ENCODE measurements at places on chromosomes 5 and 9. TPM values are rescaled to one million over a fixed set of nuclear protein-coding genes. Genes with fewer than 3 reads are reported as not detected.

Gene PLAC8L1
- 0.75 TPM for polyA plus RNA-seq

Gene SHISAL2B
- polyA plus RNA-seq, result not detected

Gene TMC1
- polyA plus RNA-seq, result 1.3 TPM

Gene DBH
- polyA plus RNA-seq, result 1.4 TPM

Gene MARCOL
- polyA plus RNA-seq, result not detected

Gene MED27
- polyA plus RNA-seq, result 20.9 TPM

- DNase-seq, result no peak
Observed at GRCh38 chr9:23926368-23926767, 100.3 kb upstream of the ELAVL2 start.

GRCh38 chr5:154972476-154973080, 31.7 kb downstream of the MRPL22 start:
- DNase-seq, result no peak

GRCh38 chr9:134957945-134958227, 40.2 kb upstream of the FCN1 start:
- no peak for DNase-seq

DNA sequence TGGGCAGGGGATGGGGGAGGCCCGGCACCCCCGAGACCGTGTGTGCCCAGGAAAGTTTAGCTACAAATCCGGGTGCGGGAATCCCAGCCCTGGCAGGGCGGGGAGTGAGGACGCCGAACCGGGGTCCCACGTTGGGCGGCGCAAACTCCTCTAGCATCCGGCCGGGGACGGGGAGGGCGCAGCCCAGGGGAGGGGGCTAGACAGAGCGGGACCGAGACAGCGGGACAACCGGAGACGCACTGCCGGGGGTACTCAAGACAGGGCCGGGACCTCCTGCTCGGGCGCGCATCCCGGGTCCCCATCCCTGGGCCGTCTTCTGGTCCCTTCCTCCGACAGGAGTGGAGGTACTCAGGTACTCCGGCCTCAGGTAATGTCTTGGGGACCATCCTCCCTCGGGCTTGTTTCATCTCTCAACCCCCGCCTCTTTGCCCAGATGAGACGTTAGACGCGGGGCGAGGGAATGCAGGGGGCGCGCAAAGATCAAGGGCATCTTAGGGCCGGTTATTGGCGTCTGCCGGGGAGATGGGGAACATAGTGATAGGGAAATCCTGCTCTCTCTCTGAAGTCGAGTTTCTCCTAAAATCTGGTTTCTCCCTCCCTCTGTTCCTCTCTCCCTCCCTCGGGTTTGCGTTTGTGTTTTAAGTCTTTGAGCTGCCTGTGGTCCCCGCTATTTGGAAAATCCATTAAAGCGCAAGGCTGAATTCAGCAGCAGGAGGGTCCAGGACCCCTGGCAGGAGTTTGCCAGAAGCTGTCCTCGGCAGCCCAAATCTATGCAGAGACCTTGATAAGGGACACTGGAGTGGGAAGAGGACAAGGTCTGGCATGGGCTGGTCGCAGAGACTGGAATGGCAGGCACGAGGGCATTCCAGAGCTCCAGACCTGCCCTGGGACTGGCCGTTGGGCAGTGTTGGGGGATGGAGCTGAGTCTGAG, 815 bp downstream of the PDZD2 start:
- DNase-seq, result no peak

DNA sequence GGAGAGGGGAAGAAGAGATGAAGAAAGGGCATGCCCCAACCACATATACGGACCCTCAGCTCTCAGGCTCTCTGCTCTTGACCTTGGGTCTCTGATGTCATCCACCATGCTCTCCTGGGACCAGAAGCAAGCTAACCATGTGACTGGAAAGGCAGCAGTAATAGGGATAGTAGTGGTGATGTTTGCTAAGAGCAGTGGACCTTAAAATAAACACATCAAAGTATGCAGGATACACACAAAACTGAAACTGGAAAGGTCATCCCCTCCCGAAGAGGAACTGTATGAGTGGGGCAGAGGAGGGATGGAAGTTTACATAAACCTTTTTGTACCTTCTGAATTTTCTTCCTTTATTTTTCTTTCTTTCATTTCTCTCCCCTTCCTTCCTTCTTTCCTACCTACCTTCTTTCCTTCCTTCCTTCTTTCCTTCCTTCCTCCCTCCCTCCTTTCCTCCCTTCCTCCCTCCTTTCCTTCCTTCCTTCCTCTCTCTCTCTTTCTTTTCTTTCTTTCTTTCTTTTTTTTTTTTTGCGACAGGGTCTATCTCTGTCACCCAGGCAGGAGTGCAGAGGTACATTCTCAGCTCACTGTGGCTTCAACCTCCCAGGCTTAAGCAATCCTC, 8.1 kb upstream of the PTPN3 start:
- no peak for DNase-seq

DNA sequence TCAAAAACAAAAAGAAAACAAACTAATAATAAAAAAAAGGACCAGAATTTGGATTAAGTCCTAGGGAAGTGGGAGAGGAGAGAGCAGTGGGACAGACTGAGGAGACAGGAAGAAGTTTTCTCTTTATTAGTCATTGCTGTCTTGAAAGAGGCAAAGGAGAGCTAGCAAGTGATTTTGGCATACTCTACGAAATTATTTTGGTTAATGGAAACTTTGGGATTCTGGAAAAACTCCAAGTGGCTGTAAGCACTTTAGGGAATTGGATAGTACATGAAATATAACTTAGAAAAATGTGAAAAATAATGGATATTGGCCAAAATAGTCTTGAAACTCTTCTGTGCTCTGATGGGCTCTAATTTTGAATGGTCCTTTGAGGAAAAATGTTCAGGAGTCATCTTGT, 1641.8 kb upstream of the WWC1 start:
- DNase-seq, result no peak

GRCh38 chr9:131348631-131349521, 45.0 kb upstream of the PRRC2B start:
- no peak for DNase-seq

- DNase-seq, result no peak
Observed at GRCh38 chr5:178113841-178114324, 551 bp downstream of the N4BP3 start.

Measured in renal pelvis (tissue), 12 donors.